ENCODE measurements at places on chromosomes 1 and 21.
A peak's percentile ranks its signal among the peaks of the same experiment; 100 is the strongest.

DNA sequence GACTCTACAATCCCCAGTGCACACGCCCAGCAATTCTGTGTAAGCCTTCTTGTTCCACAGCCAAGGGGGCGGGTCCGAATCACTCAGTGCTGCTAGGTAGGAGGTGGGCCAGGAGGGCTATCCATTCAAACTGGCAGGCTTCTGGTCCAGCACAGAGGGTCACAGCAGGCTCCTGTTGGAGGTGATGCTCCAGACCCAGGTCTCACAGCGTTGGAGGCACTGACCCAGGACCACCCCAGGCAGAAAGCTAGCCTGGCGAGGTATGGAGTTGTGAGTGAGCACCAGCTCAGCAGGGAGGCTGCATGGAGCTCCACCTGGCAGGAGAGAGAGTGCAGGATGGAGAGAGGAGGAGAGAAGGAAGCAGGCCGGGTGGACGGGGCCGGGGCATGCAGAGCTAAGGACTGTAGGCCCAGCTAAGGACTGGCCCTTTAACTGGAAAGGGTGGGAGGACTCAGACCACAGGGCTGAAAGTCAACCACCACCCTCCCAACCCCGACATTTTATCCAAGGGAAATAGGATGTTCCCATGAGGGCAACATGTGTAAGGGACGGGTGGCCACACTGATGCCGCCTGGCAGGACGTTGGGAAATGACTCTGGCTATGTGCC lies 38.7 kb downstream of the GPR161 start:
- no peak for DNase-seq

- DNase-seq = no peak
These were observed 1.1 kb downstream of the C21orf58 start for GRCh38 chr21:46322351-46323226.

DNA sequence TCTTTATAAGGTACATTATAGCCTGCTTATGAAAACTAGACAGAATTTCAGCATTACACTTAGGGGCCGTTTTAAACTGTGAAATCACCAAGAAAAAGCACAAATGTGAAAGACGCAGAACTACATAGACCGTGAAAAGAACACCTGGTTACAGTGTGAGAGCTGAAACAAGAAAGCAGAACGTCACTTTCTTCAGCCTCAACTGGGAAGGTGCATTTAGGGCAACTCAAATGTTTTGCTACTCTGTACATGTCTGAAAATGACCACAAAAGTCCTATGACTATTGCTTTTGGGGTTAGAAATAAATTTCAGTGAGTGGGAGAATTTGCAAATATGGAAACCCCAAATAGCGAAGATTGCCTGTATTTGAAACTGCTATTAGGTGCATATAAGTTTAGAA lies 268.7 kb downstream of the OLFM3 start:
- no peak for DNase-seq

GRCh38 chr1:5311147-5311546 lies 656.7 kb downstream of the AJAP1 start:
- DNase-seq = no peak

- no peak for DNase-seq
These were observed 30.4 kb upstream of the GNG12 start for GRCh38 chr1:67863637-67864036.

- no peak for DNase-seq
These were observed 3.1 kb upstream of the ACP6 start for GRCh38 chr1:147673406-147673805.

DNA sequence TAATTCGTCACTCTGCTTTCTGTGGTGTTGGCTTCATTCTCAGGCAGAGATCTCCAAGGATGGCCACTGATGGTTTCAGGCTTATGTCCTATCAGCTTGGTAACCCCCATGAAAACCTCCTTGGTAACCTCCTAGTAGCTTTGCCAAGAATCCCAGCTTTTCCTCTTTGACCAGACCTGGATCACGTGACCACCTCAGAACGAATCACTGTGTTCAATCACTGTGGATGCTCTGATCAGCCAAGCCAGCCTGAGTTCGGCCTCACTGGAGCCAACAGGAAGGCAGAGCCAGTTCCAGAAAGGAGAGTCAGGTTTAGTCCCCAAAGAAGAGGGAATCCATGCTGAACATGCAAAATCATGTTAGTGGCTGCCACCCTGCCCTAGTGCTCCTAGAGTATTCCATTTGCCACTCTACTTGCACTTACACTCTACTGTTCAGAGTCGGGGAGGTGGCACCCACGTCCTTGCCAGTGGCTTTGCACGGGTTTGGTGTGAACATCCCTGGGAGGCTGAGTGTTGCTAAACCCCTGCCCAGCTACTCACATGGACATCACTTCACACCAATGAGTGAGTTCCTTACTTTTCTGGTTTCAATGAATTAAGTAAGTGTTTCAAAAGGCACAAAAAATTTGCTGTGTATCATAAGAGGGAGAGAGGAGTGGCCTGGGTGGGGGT lies 33.5 kb upstream of the SSBP3 start:
- no peak for DNase-seq

DNA sequence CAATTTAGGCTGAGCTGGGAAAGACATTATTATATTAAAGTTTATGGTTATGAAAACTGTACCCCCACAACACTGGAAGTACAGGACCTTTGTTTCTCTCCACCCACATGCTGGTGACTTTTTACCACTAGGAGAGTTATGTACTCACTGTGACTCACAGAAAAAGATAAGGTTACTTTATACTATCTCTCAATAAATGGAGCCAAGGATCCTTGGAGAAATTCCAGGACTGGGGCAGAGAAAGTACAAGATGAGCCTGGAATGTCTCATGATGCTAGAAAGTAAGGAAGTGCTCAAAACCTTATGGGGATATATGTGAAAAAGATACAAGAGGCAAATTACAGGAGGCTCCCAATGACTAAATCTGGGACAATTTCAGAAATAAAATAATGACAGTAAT lies 63.9 kb upstream of the C1orf105 start:
- no peak for DNase-seq

GRCh38 chr1:243261390-243261789 lies 5.5 kb downstream of the SDCCAG8 start:
- DNase-seq = no peak

DNA sequence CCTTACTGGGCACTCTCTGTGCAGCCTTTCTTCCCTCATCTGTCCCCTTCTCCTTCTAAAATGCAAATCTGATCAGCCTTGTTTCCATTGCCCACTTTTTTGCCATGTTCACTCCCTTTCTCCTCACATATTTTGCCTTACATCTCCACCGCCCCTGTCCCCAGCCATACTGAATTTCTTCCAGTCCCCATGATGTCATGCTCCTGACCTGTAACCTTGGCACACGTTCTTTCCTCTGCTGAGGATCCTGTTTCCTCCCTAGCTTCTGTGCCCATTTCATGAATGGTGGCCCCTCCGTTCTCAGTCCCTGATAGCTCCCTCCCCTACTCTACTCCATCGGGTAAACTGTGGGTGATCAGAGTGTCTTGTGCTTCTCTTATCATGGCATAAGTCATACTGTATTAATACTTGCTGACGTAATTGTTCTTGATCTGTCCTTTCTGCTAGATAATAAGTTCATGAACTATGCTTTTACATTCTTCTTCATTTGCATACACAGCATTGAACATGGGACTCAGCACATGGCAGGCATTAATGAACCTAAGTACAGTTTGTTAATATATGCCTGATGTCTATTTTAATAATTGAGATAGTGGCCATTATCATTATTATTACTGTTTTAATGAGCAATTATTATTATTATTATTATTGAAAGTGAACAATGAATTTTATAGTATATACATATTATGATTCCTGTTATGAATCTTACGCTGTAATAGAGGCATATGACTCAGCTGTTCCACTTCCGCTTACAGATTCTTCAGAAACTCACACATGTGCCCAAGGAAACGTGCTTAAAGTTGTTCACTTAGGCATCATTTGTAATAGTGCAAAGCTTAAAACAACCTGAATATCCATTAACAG lies 28.5 kb downstream of the MAP3K21 start:
- DNase-seq = no peak

DNA sequence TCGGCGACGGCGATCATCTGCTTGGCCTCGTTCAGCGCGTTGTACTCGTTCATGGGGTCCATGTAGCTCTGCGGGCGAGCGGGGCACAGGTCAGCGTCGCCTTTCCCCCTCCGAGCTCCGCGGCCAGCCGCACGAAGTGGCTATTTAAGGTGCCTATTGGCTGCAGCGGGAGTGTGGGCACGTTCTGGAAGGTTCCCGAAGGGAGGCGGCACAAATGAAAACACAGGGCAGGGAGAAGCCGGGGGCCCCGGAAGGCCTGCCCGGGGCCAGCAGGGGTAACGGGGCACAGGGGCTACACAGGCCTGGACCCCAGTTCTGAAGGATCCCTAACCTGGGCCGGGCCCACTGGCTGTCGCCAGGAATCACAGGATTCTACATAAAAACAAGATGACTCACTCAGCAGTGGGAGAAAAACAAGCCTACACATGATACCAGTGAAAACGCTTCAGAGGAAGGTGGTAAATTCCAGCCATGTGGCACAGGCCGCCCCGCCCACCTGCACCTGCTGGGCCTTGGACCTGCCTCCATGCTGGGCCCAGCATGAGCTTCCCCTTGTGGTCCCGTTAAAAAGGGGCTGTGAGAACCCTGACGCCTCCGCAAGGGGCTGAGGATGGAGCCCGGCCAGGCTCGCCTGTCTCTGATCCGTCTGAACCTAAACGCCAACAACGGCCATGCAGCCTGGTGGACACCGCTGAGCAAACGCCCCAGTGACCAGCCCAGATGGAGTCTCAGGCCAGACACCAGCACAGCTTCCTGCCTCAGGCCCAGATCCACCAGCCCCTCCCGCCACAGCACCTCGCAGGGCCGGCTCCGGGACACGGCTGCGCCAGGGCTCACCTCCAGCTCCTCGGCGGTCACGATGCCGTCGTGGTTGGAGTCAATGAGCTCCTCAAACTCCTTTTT lies 3.9 kb upstream of the TNFRSF4 start:
- DNase-seq = no peak

DNA sequence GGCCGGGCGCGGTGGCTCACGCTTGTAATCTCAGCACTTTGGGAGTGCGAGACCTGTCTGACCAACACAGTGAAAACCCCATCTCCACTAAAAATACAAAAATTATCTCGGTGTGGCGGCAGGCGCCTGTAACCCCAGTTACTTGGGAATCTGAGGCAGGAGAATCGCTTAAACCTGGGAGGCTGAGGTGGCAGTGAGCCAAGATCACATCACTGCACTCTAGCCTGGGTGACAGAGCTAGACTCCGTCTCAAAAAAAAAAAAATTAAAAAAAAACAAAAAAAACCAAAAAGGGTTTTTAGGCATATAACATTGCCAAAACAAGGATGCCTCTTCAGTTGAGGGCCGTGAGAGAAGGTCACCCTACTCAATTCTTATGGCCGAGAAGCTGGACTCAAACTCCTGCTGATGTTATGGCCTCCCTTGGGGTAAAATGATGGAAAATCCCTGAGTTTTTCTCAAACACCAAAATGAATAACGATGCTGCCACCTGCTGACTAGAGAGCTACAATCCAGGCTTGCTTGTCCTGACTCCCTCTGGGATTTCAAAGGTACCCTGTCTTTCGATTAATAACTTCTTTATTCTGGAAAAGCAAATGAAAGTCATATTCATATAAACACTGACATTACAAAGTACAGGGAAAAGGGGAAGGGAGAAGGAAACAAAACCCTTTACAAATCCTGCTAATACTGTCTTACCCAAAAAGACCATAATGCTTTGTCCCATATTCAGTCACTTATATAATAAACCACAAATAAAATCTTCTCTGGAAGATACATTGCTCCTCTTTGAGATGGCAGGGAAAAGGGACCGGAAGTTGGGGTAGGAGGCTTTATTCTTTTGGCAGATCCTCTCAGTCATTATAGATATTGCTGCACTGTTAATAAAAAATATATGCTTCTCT lies 10.7 kb downstream of the RAB42 start:
- peak; percentile 8 for DNase-seq

DNA sequence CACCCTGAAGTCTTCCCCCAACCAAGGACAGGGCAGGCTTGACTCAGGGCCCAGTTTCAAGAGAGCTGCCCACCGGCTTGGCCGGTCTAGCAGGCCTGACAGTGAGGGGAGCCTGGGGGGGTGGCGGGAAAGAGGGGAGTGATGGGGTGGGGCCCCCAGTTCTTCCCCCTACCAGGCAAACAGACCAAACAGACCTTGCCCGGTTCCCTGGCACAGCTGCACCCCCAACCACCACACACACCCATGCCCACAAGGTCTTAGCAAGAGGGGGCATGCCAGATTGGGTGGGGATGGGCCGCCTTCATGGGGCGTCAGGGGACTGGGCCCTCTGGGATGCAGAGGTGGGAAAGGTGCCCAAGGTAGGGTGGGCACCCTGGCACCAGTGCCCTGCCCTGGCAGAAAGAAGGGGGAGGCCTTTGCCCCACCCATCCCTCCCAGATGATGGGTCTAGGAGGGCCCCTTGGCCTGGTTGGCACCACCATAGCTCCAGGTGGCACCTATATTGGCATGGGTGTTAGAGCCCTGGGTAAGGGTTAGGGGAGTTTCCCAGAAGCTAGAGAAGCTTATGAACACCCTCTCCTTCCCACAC lies 8.9 kb downstream of the ZBTB7B start:
- DNase-seq = no peak
